ENCODE measurements at places on chromosomes 2 and 18. TPM values are rescaled to one million over a fixed set of nuclear protein-coding genes. Genes with fewer than 3 reads are reported as not detected.

Gene NDUFAF7
- 12.3 TPM for total RNA-seq

Gene GAD1
- total RNA-seq = not detected

Gene STRADB
- total RNA-seq = 16.0 TPM

Gene UGT1A3
- total RNA-seq = not detected

Gene RAMP1
- 7.0 TPM for total RNA-seq

Gene DSEL
- 17.3 TPM for total RNA-seq

Gene RAX
- not detected for total RNA-seq

Gene TRIM43
- total RNA-seq = not detected

Gene SCN3A
- total RNA-seq = 0.35 TPM

Gene STK39
- total RNA-seq = 15.7 TPM

Gene BOLL
- not detected for total RNA-seq

Gene CHRND
- not detected for total RNA-seq

Gene FHOD3
- total RNA-seq = 1.0 TPM

Gene ITPRIPL1
- total RNA-seq = 1.3 TPM

Gene STEAP3
- total RNA-seq = 43.8 TPM

Gene RND3
- 44.8 TPM for total RNA-seq

Data from left lung (tissue), 14 donors.